GDM1 (cell line): ENCODE measurements at places on chromosomes 6 and 20.

DNA sequence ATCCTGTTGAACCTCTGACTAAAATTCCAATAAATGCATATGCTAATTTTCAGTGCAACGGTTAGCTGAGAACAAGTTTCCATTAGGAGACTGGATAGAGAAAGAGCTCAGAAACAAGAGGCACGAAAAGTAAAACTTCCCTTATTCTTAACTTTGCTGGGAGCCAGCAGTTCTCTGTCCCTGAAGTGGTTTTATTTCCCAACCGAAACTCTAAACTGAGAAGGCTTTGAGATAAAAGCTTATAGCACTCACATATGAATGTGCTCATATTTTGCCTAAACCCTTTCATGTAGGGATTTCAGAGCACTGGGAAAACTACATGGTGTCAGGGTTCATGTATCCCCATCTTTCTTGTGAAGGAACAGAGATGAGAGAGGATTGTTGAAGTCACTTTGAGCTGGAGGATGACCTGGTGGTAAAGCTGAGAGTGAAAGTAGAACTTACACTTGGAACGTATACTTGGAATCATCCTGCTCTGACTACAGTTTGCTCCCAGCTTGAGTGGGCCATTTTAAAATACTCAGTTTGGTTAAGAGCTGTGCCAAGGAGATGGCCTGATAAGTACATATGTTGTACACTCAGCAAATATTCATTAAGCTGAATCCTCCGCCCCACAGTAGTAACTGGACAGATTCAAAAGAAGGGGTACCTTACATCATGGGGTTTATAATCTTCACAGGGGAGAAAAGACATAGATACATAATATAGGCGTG, 324.2 kb upstream of the CNR1 start:
- DNase-seq = no peak

DNA sequence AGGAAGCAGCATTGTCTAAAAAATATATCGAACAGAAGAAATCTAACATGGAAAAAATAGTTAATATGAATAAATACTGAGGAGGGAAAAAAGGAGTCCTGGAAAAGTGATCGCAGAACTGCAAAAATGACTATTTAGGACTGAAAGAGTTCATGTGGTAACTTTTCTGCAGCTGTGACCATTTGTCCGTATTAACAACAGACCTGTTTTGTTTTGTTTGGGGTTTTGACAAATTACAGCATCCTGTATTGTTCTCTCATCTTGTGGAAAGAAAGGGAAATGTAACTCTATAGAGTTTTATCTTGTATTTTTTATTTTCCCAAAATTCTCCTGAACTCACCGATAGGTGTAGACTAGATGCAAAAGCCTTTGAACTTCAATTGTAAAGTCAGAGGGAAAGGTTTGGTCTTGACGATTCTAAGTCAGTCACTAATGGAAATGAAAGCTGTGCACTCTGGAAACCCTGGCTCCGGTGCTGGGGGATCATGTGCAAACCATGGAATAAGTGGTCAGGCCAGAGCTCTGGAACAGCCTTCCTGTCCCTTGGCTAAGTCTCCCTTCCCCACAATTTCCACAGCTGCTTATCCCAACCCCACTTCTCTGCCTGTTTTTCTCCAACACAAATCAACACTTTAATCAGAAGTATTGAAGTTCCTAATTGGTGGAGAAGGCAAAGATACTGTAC, 51.2 kb upstream of the MARCKS start:
- no peak for DNase-seq

DNA sequence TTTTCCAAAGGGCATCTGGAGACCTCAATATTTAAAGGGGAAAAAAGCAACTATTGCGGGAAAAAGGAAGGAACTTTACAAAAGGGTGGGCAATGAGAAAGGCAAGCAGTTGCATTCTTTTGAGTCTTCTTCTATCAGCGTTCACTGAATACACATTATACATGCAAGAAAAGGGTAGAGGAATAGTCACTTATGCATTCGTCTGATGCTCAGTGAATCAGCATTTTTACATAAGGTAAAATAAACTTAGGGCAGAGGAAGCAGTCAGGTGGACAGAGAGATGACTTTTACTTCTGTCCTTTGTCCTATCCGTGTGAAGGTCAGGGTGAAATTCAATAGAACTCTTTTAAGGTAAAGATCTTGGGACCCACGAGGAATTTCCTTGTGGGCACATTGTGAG, 49.3 kb downstream of the PRND start:
- DNase-seq = no peak

GRCh38 chr6:78484198-78485064, 382.9 kb upstream of the IRAK1BP1 start:
- DNase-seq = no peak

DNA sequence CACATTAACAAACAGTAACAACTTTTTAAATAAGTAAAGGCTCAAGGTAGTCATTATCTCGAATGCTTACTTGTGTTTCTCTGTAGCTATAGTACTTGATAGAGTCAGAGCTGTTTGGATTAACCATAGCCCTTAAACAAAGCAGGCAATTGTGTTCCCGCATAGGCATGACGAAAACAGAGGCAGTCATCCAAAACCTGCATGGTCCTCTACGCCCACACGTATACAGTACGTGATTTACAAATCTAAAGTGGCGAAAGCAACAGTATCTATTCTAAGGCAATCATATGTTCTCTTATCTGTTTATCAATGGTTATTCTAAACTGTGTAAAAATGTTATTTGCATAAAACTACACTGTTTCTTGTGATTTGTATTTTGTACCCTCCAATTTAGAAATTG, 31.8 kb downstream of the HFE start:
- no peak for DNase-seq

GRCh38 chr6:130366107-130367005, 539 bp downstream of the TMEM200A start:
- DNase-seq = no peak

- DNase-seq = no peak
These were observed 389.1 kb downstream of the ARHGAP18 start for GRCh38 chr6:129320892-129321291.

DNA sequence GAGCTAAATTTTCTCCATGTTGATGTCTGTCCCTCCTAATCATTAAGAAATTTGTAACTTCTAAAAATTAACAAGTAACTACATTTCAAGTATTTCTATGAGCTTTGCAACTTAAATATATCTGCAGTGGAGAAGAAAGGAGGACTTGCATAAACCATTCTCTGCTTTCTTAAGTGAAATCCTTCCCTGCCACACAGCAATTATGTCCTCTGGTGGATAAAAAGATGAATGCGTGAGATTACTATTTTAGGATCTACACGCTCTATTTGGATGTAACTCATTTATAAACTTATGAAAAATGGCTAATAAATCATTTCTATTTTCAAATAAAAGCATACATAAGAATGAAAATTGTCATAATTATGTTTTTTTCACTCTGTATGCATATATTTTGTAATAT, 338.0 kb upstream of the PTCHD4 start:
- no peak for DNase-seq

- no peak for DNase-seq
These were observed 55.2 kb downstream of the TIAM2 start for GRCh38 chr6:155050311-155050710.

DNA sequence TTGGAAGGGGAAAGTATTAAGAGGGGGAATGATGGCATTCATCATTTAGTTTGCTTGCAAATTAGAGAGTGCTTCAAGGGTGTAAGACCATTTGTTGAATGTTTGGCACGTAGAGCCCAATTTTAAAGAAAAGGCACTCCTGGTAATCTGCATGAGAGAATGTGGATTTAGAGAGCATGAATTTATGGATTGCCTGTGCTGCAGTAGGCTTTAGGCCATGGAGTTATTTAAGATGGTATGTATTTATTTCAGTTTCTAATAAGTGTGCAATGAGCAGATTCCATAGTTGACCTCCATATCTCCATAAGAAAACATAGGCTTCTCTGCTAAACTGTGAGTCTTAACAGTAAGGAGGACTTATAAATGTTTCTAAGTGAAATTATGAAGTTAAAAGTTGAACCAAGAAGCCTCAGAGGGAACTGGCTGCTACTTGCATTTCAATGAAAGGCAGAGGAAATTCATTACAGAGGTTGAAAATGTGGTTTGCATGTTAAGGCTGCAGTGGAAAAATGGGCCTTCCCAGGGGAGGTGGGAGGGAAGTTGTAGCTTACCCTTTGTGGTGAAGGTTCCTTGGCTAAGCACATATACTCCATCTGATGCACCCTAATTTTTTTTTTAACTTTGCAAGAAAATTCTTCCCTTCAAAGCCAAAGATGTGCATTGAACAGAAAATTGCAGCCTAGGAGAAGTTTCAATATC, 134.2 kb downstream of the CARMIL1 start:
- DNase-seq = peak; percentile 44

- DNase-seq = no peak
These were observed 2.6 kb downstream of the RPS10 start for GRCh38 chr6:34423254-34423653.

DNA sequence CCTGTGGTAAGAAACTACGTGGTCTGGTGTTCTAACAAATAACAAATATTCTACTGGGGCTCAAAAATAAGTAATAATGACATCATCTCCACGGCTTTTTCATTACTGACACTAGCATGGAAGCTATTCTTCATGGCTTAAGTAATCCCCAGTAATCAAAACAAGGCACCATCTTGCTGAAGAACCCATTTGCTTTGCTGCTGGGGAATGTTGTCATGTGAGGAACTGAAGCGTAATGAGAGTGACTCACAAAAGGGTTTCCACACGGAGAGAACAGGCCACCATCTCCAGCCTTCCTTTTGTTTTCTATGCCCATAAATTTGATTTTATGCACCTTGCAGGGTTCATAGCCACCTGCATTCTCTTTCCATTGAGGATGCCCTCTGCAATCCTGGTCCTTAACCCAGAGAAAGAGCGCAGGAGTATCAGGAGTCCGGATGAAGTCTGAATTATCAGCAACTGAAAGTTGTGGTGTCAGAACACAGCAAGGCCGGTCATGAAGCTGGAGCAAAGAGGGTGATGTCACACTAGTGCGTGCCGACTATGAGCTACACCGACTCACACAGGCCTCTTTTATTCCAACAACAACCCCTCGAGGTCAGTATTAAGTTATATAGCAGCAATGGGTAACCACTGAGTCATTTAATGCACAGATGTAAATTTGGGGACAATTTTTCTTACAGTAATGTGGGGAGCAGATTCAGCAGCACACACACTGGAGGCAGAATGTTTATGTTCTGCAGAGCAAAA, 173.7 kb upstream of the SSTR4 start:
- DNase-seq = no peak

GRCh38 chr6:44078827-44079671, 48.2 kb downstream of the MRPL14 start:
- DNase-seq = no peak
